ENCODE measurements at places on chromosomes 11 and 22. TPM values are rescaled to one million over a fixed set of nuclear protein-coding genes. Genes with fewer than 3 reads are reported as not detected.

Gene CRYBB3
- 1.7 TPM for total RNA-seq

Gene MEI1
- total RNA-seq, result 0.76 TPM

Gene MMP7
- not detected for total RNA-seq

Gene AMPD3
- total RNA-seq, result 2.5 TPM

Gene POLA2
- total RNA-seq, result 24.0 TPM

Gene EHF
- not detected for total RNA-seq

Gene GAL3ST3
- total RNA-seq, result not detected

Gene CLTCL1
- total RNA-seq, result 6.2 TPM

Gene MS4A1
- total RNA-seq, result not detected

Gene SCN2B
- not detected for total RNA-seq

Gene SYT9
- 0.25 TPM for total RNA-seq

Gene HBD
- total RNA-seq, result not detected

Gene ST14
- total RNA-seq, result not detected

Gene KLHL35
- total RNA-seq, result 1.2 TPM

Gene MGAT3
- not detected for total RNA-seq

Gene MS4A15
- not detected for total RNA-seq

Measured in endothelial cell of umbilical vein (primary cell).